ENCODE measurements at places on chromosomes 16 and 17. TPM values are rescaled to one million over a fixed set of nuclear protein-coding genes. Genes with fewer than 3 reads are reported as not detected.

- DNase-seq, result no peak
Observed at GRCh38 chr16:29745121-29745852, 503 bp downstream of the C16orf54 start.

- no peak for DNase-seq
Observed at GRCh38 chr17:74466111-74466827, at the start of gene CD300A. CD300A (plus strand) TSS chr17:74466634; CDS start chr17:74466704, 70 bp downstream.

The CRYM gene
- not detected for total RNA-seq

The CHMP6 gene
- total RNA-seq, result 15.8 TPM

GRCh38 chr17:17076066-17076465, 33.8 kb downstream of the MPRIP start:
- DNase-seq, result no peak

GRCh38 chr17:27294689-27295630, 1.0 kb downstream of the WSB1 start:
- DNase-seq, result peak; percentile 81

The TMEM235 gene
- not detected for total RNA-seq

DNA sequence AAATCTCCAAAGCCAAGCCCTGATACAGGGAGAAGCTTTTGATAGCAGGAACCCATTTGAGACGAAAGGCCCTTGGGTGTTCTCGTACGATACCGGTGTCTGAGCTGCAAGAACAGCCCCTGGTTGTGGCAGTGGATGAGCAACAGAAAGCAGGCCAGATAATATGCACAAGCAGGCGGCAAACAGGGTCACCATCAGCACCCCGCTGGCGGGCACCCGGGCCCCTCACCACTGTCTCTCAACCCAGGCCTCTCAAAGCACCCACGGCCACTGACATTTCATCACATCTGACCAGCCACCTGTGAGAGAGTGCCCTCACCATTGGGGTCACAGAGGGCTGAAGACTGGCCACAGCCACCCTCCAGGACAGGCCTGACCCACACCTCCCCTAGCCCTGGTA, 230.4 kb downstream of the C16orf78 start:
- DNase-seq, result no peak

- DNase-seq, result no peak
Observed at GRCh38 chr16:30700491-30700890, 1.5 kb downstream of the SRCAP start.

The GAS2L2 gene
- total RNA-seq, result 0.05 TPM

- DNase-seq, result peak; percentile 28
Observed at GRCh38 chr16:11349599-11350276, 4.5 kb downstream of the RMI2 start.

DNA sequence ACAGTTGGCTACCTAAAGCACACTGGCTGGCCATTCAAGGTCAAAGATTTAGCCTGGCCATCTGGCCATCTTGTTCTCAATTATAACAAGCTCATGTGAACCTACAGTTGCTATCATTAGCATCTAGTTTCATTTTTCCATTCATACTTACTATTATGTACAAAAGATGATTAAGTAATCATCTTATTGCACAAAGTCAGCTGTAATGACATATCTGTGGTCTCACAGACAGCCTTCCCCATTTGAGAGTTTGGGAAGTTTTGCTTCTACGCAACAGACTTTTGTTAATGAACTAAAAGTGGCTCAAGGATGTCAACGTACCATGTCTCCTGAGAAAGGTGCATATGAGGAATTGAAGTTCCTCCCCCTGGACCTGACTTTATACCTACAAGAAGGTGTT, 51.3 kb downstream of the HS3ST3B1 start:
- no peak for DNase-seq

GRCh38 chr16:67054901-67055300, 26.0 kb downstream of the CBFB start:
- no peak for DNase-seq

- peak; percentile 73 for DNase-seq
Observed at GRCh38 chr16:77273-77806, 685 bp upstream of the MPG start.

DNA sequence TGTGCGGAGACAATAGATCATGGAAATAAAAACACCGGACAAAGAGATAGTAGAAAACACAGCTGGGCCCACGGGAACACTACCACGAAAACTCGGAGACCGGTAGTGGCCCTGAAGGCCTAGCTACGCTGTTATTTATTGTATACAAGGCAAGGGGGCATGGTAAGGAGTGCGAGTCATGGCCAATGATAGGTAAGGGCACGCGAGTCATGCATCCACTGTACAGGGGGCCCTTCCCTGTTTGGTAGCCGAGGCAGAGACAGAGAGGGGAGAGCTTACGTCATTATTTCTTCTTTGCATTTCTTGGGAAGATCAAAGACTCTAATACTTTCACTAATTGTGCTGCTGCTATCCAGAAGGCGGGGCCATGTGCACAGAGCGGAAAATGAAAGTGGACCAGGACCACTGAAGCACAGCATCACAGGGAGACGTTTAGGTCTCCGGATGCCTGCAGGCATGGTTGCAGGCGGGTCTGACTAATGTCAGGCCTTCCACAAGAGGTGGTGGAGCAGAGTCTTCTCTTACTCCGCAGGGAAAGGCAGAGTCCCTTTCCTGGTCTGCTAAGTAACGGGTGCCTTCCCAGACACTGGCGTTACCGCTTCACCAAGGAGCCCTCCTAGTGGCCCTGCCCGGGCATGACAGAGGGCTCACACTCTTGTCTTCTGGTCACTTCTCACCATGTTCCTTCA, 74.4 kb upstream of the ARL4D start:
- no peak for DNase-seq

DNA sequence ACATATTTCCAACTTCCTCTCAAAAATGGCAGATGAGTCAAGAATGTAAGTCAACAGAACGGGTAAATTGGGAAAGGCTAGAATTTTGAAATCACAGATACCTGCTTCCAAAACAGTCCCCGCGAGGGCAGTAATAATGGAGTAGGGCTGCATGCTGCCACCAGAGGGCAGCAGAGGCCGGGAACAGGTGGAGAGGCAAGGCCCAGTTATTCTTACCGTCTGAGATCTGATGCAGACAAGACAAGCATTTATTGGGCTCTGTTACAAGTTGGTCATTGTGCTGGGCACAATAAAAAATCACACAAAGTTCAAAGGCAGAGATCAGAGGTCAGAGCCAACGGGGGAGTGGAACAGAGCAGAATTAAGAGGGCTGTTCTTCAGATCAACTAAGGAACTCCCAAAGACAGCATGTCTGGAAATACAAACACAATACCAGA, 8.8 kb upstream of the MLKL start:
- DNase-seq, result peak; percentile 65

The NR1D1 gene
- 1.8 TPM for total RNA-seq

- DNase-seq, result no peak
Observed at GRCh38 chr16:50224286-50224685, 42.1 kb upstream of the ADCY7 start.

DNA sequence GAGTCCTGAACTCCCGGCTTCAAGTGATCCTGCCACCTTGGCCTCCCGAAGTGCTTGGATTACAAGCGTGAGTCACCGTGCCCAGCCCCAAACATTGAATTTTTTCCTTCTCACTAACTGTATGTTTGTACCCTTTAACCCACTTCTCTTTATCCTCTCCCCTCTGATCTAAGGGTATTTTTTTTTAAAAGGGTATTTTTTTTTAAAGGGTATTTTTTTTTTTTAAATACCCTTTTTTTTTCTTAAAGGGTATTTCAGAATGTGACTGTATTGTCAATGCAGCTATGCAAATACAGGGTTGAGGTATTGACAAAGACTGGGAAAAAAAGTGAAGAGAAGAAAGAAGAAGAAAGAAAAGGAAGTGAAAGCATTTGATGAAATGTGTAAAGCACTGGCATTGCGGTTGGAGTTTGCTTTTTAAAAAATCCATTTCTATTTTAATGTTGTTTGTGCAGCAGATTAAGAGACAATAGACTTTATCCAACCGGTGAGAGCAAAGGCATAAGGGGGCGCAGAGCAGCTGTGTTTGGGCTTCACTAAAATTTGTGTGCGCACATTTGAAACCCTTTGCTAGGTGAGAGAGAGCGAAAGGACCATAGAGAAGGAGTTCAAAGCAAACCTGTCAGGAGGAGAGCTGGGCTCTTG, 42.4 kb downstream of the SYT17 start:
- DNase-seq, result no peak

DNA sequence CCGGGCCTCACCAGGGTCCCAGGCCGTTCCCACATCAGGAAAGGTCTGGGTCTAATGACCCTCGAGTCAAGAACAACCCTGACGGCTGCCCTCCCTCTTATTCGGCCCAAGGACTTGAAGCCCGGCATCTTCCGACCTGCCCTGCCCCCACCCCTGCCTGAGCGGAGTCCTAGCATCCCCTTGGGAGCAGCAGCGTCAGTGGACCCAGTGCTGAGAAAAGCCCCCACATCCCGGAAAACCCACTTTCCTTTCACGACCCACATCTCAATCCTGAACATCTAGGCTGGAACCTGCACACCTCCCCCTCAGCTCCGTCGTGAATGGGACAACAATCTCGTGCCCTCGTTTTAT, 769 bp downstream of the TMEM88 start:
- DNase-seq, result no peak

The ELMO3 gene
- 3.0 TPM for total RNA-seq

The CCL15 gene
- not detected for total RNA-seq

GRCh38 chr17:59513934-59514841, 51.2 kb upstream of the DHX40 start:
- no peak for DNase-seq

GRCh38 chr17:80285237-80285920, 24.7 kb downstream of the RNF213 start:
- no peak for DNase-seq

DNA sequence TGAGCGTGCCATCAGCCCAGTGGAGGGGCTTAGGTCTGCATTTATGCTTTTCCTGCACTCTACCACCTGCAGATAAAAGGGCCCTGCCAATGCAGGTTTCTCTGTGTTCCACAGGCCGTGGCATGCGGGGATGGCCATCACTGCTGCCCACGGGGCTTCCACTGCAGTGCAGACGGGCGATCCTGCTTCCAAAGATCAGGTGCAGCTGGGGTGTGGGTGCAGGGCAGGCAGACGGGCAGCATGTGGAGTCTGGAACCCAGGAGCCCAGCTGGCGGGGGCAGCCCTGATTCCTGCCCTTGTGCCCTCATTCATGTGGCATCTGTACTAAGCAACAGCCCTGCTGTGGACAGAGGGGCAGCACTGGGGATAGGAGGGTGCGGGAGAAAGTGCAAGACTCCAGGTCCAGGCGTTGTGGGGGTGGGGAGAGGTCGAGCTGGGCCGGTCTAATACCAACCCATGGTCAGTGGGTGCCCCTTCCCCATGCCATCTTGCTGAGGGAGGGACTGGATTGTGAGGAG, 4.5 kb downstream of the GRN start:
- no peak for DNase-seq

- no peak for DNase-seq
Observed at GRCh38 chr17:43810226-43810715, 22.7 kb downstream of the MPP3 start.

DNA sequence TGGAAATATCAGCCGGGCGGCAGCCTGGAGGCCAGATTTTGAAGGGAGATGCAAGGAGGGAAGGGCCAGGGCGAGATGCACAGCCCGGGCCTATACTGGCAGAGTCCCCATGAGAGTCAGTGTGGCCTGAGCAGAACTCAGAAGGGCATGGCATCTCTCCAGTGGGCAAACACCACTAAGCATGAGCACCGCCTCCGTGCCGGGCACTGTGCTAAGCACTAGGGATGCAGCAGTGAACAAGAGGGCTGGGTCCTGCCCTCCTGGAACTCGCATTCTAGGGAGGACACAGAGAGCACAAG, 33.5 kb downstream of the TK2 start:
- DNase-seq, result no peak

The CPHXL2 gene
- not detected for total RNA-seq

GRCh38 chr17:18107971-18108370, 585 bp upstream of the MYO15A start:
- DNase-seq, result no peak

- peak; percentile 78 for DNase-seq
Observed at GRCh38 chr16:17777408-17777863, 306.7 kb upstream of the XYLT1 start.

The PHOSPHO1 gene
- not detected for total RNA-seq

The VTN gene
- not detected for total RNA-seq

- DNase-seq, result no peak
Observed at GRCh38 chr16:85759136-85759535, 8.2 kb upstream of the C16orf74 start.

The DOC2A gene
- 0.63 TPM for total RNA-seq

- DNase-seq, result peak; percentile 10
Observed at GRCh38 chr16:56824331-56824730, 40.7 kb upstream of the SLC12A3 start.

GRCh38 chr16:27840311-27841060, 223.0 kb downstream of the GSG1L start:
- DNase-seq, result no peak

DNA sequence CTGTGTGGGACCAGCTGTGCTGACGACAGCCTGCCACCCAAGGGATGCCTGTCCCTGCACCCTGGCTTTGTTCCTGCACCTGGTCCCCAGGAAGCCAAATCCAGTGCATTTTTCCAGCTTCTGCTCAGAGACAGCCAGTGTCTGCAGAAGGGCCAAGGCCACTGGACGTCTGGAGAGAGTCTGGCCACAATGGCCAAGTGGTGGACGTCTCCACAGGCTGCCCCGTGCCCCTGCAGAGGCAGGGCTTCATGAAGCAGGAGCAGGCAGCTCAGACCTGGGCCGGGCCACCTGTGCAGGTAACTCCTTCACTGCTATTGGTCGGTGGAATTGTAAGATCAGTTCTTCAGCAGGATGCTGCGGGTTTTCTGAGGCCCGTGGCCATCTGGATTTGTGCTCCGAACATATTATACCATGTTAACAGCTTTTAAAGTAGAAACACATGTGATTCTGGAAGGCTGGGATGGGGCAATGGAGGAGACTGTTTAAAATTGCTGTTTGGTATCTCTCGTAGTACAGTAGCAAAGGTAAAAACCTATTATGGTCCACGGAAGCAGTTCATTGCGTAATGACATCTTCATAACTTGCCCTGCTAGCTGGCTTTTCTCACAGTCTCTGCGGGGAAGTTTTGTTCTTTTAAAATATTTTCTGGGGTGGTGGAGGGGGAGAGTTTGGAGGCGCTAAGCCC, 185.3 kb downstream of the CCDC182 start:
- no peak for DNase-seq
